Right hindlimb (tissue), 1 donor: ENCODE measurements at places on chromosomes 16 and 17.
A peak's percentile ranks its signal among the peaks of the same experiment; 100 is the strongest.

DNA sequence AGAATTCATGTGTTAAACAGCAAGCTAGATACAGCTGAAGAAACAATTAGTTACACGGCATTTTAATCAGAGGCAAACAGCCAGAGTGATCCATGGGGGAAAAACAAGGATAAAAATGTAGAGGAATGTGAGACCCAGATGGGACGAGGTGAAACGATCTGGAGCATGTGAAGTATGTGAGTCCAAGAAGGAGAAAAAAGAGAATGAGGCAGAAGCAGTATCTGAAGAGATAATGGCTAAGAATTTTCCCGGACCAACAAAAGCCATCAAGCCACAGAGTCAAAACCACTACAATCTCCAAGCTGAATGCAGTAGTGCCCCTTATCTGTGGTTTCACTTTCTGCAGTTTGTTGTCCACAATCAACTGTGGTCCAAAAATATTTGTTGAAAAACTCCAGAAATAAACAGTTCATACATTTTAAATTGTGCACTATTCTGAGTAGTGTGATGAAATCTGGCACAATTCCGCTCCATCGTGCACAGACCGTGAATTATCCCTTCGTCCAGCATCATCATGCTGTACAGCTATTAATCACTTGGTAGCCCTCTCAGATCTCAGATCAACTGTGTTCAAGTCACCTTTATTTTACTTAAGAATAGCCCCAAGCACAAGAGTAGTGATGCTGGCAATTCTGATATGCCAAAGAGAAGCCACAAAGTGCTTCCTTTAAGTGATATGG, 18.8 kb downstream of the MYH10 start:
- no peak for DNase-seq

DNA sequence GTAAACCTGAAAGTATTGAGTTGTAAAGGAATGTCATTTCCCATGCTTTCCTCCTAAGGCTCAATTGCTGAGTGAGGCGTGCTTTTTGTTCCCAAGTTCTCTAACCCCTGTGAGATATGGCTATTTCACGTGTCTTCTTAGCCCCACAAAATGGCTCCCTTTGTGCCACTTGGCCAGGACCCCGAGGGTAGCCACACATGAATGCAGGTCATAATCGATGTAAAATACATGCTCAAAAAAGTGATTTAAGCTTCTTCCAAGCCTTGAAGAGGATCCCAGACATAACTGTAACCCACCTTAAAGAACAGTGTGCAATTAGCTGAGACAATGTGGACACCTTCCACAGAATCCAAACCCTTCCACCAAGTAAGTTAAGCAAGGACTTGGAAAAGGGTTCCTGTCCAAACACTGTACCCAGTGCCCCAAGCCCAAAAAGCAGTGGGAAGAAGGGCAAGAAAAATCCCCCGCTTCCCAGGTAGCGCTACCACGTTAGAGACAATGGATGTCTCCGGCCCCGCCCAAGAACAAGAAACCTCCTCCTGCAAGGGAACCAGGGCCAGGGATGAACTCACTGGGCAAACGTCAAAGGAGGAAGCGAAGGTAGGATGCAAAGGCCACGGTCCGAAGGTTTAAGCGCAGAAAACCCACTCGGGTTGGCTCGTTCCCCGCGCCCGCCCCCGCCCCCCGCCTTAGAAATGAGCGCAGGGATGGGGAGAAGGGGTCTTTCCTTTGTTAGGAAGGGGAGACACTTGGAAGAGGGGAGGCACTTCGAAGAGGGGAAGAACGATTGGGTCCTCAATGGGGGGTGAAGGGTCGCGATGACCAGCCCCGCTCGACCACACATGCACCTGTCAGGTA, 1.2 kb downstream of the JPT1 start:
- peak; percentile 61 for DNase-seq

- DNase-seq = no peak
Observed at GRCh38 chr17:72273289-72274056, 152.7 kb downstream of the SOX9 start.

DNA sequence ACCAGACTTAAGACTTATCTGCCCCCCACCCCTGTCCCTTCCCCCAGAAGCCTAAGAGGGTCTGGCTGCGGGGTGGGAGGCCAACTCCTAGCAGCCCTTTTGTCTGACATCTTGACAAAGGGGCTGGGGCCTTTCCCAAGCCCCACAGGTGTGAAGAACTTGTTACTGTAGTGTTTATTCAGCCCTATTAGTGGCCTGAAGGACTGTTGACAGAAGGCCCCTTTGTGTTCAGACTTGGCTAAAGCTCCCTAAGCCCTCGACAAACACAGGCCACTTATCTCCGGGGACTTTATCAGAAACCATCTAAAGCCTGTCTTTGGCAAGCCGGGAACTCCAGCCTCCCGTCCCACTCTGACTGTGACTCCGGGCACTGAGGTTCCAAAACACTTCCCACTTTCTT, 129.8 kb downstream of the NTN1 start:
- DNase-seq = no peak

GRCh38 chr16:21028728-21029127, 121.9 kb downstream of the DNAH3 start:
- no peak for DNase-seq

DNA sequence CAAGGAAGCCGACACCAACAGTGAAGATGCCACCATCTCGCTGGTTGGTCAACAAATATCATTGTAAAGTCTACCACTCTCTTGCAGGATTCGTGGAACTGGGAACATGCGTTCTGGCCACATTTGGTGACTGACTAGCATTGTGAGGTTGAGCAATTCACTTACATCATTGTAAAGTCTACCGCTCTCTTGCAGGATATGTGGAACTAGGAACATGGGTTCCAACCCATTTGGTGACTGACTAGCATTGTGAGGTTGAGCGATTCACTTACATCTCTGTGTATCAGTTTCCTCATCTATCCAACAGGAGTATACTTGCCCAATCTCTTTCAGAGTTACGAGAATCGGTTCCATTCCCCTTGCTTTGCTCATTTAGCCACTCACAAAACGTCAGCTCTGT, 42.6 kb upstream of the RPH3AL start:
- no peak for DNase-seq

DNA sequence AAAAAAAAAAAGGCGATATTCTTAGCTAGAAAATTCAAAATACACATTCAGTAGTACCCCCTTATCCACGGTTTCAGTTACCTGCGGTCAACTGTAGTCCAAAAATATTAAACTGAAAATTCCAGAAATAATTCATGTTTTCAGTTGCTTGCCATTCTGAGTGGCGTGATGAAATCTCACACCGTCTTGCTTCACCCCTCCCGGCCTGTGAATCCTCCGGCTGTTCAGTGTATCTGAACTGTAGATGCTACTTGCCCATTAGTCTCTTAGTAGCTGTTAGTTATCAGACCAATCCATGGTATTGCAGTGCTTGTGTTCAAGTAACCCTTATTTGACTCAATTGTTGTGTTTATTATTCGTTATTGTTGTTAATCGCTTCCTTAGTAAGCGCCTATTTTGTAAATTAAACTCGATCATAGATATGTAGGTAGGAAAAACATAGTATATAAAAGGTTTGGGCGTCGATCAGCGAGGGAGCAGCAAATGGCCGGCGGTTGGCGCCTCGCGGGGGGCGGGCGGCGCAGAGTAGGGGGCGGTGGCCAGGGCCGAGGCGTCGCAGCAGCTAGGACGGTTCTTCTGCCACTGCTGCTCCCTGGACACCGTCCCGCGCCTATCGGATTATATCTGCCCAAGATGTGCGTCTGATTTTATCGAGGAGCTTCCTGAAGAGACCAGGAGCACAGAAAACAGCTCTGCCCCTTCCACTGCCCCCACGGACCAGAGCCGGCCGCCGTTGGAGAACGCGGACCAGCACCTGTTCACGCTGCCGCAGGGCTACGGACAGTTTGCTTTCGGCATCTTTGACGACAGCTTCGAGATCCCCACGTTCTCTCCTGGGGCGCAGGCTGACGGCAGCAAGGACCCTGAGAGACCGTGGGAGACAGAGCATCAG, 39.8 kb upstream of the AKAP1 start:
- no peak for DNase-seq

DNA sequence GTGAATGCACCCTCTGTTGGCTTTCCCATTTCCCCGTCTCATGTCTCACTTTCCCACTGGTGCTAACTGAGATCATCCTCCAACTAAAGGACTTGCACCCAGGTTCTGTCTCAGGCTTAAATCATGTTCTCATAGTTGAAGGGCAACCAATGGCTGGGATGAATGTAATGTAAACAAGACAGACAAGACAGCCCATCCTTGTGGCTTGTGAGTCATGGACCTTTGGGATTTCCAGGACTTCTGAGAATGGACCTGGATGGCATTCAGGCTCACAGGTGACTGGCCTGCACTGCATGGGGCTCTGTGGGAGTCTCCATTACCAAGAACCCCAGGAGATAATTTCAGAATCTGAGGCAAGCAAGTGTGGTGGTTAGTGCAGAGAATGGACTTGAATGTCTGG, 347.5 kb downstream of the HAPSTR1 start:
- no peak for DNase-seq
